Stimulated activated CD4-positive, alpha-beta T cell treated with anti-CD3 and anti-CD28 coated beads, Interleukin-1b, Interleukin-23, amount 100 ng/mL, for 24 hours (primary cell): ENCODE measurements at places on chromosomes 13 and 19.
A peak's percentile ranks its signal among the peaks of the same experiment; 100 is the strongest.

DNA sequence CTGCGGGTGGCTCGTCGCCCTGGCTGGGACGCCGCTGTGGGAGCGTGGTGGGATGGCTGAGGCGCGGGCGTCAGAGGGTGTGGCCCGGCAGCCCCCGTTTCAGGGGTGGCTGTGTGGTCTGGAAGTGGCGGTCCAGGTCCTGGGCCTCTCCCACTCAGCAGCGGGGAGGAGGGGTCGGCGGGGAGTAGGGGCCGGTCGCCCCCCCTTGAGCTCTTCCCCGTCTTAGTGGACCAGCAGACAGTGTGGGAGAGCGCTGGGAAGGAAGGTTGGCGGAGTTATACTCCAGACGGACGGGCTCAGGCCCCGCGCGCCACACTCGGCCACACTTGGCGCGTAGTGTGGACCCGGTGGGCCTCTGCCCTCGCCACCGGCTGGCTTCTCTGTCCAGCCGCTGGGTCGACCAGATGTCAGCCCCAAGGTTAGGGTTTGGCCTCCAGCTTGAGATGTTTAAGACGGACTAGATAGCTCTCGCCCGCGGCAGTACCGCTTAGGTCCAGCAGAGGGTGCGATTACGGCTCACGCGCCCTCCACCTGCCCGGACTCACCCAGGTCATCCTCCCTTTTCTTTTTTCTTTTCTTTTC, 21.7 kb upstream of the ZNF429 start:
- DNase-seq = no peak

- no peak for DNase-seq
Measured at GRCh38 chr13:98937911-98938381, 39.9 kb downstream of the DOCK9 start.

GRCh38 chr13:105048677-105049076, 1486.8 kb downstream of the EFNB2 start:
- no peak for DNase-seq

DNA sequence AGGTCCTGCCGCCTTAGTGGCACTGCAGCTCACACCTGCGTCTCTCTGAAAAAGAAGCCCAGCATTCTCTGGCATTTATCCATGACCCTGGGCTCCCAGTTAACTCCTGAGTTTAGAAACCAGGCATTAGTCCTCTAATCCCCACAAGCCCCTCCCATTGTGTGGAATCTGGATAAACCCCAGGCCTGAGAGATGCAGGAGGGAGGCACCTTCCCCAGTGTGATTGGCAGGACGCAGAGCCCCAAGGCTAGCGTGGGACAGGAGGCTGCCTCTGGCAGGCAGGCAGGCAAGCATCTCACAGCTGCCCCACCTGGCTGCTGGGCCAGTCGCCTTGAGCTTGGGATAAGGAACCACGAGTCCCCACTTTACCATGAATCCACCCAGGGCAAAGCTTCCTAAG, 11.0 kb upstream of the SERPINE3 start:
- DNase-seq = no peak

- no peak for DNase-seq
Measured at GRCh38 chr13:90205081-90205480, 1142.4 kb upstream of the MIR17HG start.

GRCh38 chr13:92804346-92804745, 422.3 kb upstream of the GPC6 start:
- DNase-seq = no peak

DNA sequence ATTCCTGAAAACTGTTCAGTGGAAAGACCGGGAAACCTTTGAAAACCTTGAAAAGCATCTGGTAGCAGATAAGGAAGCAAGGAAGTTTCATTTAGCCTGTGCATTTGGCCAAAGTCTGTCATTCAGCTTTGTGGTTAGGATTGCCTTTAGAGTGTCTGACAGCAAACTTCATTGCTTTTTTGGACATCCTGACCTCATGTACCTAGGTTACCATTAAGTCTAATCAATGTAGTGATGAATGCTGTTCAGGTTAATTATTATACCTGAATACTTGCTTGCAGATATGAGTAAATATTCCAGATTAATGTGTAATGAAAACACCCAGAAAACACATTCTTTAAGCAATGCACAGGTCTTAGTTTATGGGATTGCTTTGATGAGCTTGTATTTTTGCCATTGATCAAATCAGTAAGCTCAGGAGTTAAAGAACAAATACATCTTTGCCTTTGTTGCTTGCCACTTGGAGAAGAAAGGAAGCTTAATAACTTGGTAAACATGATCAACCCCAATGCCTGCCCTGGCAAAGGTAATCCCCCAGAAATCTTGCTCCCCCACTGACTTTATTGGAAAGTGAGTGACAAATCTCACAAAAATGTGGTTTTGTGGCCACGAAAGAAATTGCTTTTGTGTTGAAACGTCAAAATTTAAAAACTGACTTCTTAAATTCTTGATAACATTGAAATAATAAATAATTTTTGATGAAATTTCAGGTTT, 87.4 kb downstream of the SLC15A1 start:
- DNase-seq = no peak

DNA sequence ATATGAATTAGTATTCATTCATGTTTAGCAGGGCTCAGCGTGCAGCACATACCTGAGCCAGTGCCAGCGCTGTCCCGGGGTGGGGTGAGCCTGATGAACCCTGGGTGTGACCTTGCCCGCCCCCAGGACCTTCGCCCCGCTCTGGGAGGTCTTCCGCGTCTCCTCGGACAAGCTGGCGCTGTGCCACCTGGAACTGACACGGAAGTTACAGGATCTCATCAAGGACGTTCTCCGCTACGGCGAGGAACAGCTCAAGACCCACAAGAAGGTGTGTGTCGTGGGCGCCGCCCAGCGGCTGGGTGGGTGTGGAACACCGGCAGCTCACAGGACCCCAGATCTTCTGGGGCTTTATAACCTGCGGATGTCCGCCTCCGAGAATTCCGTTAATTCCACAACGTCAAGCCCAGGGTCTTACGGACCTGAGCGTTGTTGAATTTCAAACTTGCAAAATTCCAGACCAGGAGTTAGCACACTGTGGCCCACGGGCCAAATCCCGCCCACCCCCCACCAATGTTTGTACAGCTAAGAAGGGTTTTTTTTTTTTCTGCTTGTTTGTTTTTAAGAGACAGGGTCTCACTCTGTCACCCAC, 15.4 kb downstream of the FCHO1 start:
- no peak for DNase-seq

GRCh38 chr13:76955193-76955592, 6.9 kb downstream of the ACOD1 start:
- no peak for DNase-seq

DNA sequence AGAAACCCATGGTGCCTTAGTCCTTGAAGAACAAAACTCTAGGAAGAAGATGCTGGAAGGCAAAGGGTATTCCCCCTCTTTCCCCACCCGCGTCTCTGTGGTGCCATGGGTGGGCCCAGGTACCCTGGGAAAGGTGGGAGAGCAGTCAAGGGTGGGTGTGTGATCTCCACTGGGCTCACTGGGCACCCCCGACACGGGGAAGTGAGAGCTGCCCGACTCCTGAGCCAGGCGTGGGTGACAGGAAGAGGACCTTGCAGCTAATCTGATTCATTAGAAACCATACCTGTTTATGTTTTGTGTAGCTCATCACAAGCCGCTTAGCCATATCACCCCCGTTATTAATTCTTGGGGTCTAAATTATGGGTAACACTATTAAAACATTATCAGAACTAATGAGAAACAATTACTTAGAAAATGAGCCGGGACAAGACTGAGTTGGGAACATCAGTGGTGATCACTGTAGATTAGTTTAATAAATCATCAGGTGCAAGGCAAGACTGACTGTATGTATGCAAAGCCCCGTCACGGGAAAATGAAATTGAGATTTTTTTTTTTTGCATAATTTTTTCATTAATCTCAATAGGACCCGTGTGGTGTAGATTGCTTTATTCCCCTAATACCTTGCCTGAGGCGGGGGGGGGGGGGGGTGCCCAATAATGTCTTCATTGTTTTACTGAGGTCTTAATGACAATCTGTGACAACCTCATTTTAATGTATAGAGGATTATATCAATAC, 77.3 kb downstream of the ZIC5 start:
- DNase-seq = no peak

DNA sequence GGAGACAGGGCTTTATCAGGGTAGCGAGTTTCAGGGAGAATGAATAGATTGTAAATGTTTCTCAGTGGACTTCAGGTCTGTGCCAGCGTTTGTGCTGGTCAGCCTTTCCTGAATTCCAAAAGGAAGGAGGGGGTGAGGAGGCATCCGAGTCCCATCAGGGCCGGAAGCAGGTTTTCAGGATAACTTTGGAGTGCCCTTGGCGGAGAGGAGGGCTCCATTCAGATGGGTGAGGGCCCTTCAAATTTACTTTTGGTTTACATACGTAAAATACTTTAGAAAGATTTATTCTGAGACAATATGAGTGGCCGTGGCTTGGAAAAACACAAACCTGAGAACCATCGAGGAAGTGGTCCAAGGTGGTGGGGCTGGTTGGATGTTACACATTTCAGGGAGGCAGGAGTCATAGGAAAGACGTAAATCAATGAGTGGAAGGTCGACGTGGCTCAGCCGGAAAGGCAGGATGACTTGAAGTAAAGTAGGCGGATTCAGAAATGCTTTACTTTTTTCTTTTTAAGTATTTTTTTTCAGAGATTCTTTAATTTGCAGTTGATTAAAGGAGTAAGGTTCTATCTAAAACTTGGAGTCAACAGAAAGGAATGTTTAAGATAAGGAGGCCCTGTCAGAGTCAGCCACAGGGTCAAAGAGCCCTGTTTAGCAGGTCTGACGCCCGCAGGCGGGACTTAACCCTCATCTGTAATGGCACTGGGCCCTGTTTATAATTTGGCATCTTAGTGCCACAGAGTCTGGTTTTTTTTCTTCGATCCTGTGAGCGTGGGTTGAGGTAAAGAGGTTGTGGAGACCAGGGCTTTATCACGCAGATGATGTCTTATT, 32.8 kb downstream of the ATP11A start:
- no peak for DNase-seq

DNA sequence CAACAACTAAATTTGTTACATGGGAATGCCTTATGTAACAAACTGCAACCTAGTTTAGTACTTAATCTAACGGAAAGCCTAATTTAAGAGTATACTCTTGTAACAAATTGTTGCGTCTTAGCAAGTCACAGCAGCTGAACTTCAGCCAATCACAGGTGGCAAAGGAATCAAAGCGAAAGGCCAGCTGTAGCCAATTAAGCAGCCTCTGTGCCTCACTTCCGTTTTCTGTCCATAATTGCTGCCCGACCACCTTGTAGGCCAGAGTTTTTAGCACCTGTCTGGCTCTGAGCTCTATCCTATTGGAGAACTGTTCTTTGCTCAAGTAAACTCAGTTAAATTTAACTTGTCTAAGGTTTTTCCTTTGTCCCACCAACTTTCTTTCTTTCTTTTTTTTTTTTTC, 18.1 kb upstream of the HSPH1 start:
- DNase-seq = no peak

- DNase-seq = no peak
Measured at GRCh38 chr13:113882716-113883115, 18.8 kb upstream of the GAS6 start.

DNA sequence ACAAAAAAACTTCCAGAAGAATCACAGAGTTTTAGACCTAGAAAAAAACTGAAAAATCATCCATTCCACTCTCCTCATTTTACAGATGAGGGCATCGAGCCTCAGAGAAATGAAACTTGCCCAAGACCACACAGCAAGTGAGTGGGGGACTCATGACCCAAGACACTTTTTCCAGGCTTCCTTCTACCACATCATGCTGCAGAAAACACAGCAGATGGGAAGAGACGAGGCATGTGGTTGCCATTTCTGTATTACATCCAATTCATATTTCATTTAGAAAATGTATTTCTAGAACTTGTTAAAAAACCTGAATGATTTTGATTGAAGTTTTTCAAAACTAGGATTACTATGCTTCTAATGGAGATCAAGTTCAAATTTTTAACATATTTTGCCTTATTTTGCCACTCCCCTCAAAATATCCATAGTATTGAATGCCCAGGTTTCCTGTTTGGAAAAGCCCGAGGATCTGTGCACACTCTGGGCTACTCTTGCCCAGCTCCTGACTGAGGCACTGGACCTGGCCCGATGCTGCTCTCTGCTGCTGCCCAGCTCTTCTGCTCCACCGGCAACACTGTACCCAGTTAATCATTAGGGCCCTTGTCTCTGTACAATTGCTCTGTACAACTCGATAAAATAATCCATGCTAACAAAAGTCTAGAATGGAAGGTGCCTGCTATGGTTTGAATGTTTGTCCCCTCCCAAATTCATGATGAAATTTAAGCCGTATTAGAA, 157.4 kb downstream of the EFNB2 start:
- no peak for DNase-seq

GRCh38 chr13:27406178-27406939, 18.1 kb upstream of the GTF3A start:
- no peak for DNase-seq

- DNase-seq = no peak
Measured at GRCh38 chr13:102688306-102688973, 6.4 kb downstream of the METTL21C start.

GRCh38 chr13:108304170-108305016, 34.9 kb downstream of the TNFSF13B start:
- no peak for DNase-seq

- DNase-seq = no peak
Measured at GRCh38 chr19:10422846-10423245, 2.5 kb downstream of the PDE4A start.

DNA sequence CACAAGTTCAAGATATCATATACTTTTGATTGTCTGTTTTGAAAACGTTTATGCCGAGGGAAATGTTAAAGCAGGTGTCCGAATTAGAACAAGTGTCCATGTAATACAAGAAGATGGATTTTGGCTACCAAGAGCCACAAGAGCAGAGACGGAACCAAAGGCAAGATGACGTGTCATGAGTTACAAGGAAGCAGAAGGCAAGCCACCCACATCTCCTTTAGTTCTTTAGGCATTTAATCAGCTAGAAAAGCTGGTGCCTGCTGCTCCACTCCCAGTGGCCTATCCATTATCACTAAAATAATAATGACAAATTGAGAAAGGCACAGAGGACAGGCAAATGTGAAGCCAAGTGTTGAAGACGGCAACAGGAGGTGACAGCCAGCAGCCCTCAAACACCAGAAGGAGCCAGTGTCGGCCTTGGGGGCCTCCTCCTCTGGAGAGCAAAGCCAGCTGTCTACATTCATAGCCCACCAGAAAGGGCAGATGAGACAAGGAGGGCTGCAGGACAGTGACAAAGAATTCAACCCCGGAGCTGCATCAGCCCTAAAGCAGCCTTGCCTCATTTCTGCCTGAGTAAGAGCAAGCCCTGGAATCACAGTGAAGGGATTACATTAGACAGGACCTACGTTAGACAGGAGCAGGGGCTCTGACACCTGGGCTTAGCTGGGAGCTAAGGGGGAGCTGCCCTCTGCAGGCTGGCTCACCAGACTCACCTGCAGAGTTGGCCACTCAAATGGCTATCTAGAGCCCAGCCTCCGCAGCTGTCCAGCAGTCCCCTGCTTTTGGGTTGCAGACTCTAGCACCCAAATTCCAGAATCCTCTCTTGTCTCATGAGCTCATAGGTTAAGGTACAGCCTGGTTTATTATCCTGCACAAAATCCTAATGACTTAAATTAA, 569.9 kb downstream of the UQCRFS1 start:
- DNase-seq = no peak

- peak; percentile 52 for DNase-seq
Measured at GRCh38 chr19:39052243-39052746, 19.9 kb upstream of the FBXO27 start.

GRCh38 chr13:106587787-106588186, 19.9 kb upstream of the ARGLU1 start:
- no peak for DNase-seq

- no peak for DNase-seq
Measured at GRCh38 chr19:58330458-58330857, 3.7 kb downstream of the ZSCAN22 start.
